ENCODE measurements at places on chromosomes 13 and 19. TPM values are rescaled to one million over a fixed set of nuclear protein-coding genes. Genes with fewer than 3 reads are reported as not detected.

- no peak for DNase-seq
These were observed 131.5 kb downstream of the RGCC start for GRCh38 chr13:41588899-41589298.

DNA sequence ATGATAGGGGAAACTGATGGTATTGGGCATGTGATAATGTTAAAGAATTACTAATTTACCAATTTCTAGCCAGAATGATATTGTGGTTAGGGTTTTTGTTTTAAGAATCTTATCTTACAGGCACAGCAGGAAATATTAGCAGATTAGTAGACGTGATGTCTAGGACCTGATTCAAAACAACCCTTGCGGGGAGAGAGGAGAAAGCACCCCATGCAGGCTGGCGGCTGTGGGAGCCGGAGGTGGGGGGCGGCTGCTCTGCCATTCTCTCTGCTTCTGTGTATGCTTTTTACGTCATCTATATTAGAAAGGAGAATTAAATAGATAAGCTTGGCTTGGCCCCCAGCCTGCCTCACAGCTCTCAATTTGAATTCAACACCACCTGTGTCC, 41.5 kb downstream of the MLLT1 start:
- no peak for DNase-seq

DNA sequence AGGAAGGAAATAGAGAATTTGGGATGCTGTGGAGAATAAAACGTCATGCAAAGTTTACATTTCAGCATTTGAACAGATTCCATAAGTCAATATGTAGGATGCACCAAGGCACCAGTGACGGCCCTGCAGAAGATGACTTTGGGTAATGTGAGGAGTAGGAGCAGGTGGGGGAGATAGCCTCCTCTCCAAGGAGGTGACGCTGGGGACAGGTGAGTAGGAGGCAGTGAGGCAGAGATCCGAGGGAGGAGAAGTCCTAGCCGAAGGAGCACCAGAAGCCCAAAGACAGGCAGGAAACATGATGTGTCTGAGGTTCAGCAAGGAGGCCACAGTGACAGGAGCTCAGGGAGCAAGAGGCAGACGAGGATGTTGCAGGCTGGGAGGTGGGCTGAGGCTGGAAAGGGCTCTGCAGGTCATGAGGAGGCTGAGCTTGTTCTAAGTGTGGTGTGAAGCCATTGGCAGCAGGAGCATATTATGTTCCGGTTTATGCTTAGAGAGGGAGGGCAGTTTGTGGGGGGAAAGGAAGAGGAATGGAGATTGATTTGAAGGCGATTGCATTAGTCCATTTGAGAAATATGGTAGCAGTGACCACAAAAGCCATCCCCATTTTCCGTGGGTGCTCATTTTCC, 55.7 kb upstream of the C1QTNF9 start:
- no peak for DNase-seq

DNA sequence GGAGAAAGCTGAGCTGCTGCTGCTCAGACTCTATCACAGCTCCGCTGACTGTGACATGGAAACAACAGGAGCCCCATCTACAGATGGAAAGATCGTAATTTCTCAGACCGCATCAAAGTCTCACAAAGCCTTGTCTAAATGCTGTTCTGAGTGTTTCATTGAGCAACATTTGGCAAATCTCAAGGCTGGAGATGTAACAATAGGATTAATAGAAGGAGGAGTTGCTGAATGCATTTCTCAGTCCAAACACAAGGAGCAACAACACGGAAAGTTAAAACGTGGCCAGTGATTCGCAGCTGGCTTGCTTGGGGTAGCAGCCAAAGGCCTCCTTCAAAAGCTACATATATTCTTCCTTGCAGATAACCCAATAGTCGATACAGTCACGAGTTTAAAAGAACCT, 55.7 kb downstream of the MRPL57 start:
- DNase-seq: peak; percentile 53

GRCh38 chr13:59229401-59229800, 934.3 kb downstream of the DIAPH3 start:
- DNase-seq: no peak

GRCh38 chr19:8004723-8005513, 523 bp downstream of the ELAVL1 start:
- no peak for DNase-seq

GRCh38 chr19:52398081-52398441, 412 bp downstream of the ZNF528 start:
- DNase-seq: no peak

GRCh38 chr19:53471916-53472315, 4.4 kb downstream of the ZNF813 start:
- DNase-seq: no peak

DNA sequence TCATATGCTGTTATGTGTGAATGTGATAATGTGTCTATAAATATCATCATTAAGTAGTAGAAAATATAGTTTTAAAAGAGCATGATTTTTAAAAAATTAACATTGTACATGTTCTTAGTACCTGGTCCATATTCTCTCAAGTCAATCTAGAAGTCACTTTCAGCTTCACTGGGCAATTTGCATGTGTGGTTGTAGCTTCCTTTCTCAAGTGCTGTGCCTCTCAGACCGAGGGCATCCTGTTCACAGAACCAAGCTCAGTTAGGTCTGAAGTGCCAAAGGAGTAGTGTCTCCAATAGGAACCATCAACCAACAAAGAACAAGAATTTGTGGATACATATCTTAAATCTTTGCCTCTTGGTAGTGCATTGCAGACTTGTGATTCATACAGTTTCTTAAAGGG, 541.8 kb upstream of the SLC10A2 start:
- DNase-seq: no peak

DNA sequence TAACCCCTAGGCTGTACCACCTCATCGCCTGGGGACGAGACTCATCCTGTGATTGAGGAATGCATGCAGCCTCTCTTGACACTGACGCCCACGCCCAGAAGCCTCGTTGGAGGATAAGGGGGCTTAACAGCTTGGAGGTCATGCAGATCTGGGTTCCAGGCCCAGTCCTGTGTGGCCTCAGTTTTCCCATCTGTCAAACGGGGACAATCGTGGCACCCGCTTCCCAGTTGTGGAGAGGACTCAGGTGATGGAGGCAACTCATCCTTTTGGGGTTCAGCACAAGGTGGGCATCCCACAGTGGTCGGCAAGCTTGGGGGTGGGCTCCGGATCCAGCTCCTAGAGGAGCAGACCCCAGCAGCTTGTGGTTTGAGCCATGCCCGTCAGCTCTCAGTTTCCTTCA, 1.4 kb upstream of the LGI4 start:
- DNase-seq: no peak

DNA sequence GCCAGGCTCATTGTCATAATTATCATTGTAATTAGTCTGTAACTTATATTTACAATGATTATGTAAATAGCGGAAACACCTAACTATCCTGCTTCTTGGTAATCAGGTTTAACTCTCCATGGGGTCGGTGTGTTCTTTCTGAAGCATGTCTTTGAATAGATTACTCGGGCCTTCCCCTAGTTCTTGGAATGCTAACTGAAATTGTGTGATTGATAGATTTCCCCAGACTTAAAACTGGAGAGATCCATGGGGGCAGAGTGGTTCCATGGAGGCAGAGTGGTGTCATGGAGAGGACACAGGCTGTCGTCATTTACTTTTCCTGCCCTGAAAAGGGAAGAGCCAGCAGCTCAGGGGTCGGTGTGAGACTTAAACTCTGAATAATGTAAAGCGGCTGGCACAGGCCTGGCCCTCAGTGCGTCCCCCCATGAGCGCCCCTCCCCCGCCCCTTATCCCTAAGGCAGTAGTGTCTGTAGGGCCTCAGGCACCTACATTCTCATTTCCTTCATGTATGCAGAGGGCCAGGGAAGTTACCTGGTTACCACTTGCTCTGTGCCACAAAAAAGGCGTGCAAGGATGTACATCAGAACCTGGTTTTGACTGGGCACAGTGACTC, 225.1 kb downstream of the TM9SF2 start:
- no peak for DNase-seq

DNA sequence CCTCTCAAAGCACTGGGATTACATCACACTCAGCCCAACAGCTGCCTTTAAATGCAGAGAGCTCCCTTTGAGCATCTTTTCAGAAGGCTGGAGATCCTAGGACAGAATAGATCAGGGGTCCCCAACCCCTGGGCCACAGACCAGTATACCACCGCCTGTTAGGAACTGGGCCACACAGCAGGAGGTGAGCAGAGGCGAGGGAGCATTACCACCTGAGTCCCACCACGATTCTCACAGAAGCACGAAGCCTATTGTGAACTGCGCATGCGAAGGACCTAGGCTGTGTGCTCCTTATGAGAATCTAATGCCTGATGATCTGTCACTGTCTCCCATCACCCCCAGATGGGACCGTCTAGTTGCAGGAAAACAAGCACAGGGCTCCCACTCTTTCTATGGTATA, 2.2 kb upstream of the WTIP start:
- no peak for DNase-seq

DNA sequence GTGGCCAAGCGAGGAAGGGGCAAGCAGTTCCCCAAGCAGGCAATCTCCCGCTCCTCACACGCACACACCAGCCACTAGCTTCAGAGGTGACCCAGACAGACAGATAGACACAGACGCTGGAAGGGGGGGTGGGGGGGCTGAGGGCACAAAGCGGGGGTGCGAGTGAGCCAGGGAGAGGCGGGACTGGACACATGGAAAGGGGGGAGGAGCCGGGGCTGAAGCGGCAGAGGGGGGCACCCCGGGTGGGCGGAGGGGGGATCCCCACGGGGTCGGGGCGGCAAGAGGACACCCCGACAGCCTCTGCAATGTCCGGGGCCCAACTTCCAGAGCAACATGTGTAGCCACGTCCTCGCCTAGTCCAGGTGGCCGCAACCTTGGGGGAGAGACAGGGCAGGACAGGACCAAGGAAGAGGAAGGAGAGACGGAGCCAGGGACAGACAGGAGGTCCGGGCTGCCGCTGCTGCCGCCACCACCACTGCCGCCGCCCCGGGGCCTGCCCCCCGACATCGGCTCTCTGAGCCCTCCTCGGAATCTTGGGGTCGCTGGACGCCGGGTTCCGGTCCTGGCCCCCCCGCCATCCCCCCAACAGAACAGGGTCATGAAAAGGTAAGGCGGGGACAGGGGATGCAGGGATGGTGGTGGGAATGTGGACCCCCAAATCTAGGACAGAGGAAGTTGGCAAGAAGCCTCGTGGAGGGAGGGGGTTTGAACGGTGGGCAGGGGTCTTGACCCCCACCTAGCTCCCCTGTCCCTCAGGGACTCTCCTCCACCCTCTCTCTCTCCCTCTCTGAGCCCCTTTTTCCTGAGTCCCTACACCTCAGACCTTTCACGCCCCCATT, 1.1 kb downstream of the GRIN2D start:
- DNase-seq: no peak

DNA sequence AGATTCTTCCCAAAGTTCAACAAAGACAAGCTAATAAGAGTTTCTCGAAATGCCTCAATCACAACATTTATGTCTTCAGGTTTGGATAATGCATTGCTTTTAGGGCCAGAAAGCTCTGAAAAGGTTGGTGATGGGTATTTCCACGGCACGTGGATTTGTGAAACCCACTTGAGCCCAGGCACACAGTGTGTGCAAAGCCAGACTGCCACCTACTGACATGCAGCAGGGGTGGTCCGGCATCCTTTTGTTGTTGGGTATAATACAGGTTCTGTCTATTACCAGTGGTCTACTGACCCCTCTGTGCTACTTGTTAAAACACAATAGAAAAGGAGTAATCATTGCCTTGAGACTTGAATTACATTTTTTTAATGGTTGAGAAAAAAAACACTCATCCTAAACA, 225.6 kb downstream of the RAP2A start:
- peak; percentile 15 for DNase-seq

GRCh38 chr19:40797963-40798682, 868 bp upstream of the EGLN2 start:
- DNase-seq: no peak

GRCh38 chr19:48543121-48543710, 8.8 kb upstream of the SULT2B1 start:
- DNase-seq: no peak

DNA sequence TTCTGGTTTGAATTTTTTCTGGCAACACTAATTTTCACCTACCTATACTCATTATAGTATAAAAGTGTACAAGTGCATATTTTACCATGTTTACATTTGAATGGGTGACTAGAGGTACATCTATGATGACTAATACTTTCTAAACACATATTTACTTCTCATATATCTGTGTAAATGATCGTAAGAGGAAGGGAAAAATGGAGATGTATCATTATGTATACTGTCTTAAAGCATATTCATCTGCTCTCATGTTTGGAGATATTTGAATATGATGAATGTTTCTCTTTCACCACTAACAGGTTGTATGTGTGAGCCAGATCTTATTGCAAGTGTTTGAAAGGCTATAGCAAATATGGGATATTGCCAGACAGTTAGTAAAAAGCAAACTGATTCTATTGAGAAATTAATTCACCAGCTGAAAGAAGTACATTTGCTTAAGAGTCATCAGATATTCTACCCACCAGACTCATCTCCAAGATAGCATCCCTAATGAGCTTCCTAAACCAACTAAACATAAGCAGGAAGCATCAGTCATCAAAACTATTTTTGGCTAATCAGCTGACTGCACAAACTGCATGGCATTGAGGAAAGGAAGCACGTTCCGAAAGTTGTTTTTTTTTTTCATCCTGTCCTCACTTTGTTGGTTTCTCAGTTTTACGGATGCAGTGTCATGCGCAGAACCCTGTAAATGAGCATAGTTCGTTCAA, 738.2 kb downstream of the GPC5 start:
- DNase-seq: no peak

- DNase-seq: no peak
These were observed 517 bp downstream of the GTF2F1 start for GRCh38 chr19:6392221-6393073.

DNA sequence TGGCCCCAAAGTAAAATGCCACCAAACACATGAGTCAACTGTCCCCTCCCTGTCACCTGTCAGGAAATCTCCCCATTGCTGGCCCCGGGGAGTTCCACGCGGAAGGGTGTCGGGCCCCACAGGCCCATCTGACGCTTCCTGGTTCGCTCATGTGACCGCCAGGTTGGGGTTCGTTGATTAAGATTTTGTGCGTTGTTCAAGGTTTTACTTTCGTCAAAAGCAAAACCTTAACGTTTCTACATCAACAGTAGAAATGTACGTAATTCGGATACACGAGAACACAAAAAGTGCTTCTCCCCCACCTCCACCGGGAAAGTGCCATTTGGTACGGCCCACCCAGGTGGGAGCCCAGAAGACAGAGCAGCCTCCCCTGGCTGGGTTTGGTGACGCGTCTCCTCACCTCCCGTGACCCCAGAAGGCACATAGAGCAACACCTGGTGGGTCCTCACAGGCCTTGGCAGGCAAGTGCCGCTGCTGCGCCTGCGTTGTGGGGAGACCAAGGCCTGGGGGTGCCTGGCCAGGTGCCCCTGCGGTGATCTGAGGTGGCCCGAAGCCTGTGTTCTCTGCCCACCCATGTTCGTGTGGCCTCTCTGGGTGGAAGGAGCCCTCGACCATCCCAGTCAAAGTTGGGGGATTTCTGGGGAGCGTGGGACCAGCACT, 161.6 kb downstream of the KDM4B start:
- DNase-seq: no peak

Gene KLK1
- not detected for polyA plus RNA-seq

Gene NMRK2
- polyA plus RNA-seq: 222 TPM

Gene ARHGAP33
- polyA plus RNA-seq: 14.6 TPM

Gene SPRY2
- polyA plus RNA-seq: 82.3 TPM

Gene PINLYP
- 5.8 TPM for polyA plus RNA-seq

Gene ZNF417
- polyA plus RNA-seq: not detected

Gene KISS1R
- polyA plus RNA-seq: not detected

Gene PEX11G
- 2.2 TPM for polyA plus RNA-seq

Gene LILRB2
- polyA plus RNA-seq: 1.4 TPM
